NCI-H446 treated with DMSO at 0.1 percent for 48 hours (cell line): ENCODE measurements at places on chromosomes 1 and 21.

- DNase-seq, result no peak
These were observed 336.3 kb upstream of the NCAM2 start for GRCh38 chr21:20661745-20662422.

DNA sequence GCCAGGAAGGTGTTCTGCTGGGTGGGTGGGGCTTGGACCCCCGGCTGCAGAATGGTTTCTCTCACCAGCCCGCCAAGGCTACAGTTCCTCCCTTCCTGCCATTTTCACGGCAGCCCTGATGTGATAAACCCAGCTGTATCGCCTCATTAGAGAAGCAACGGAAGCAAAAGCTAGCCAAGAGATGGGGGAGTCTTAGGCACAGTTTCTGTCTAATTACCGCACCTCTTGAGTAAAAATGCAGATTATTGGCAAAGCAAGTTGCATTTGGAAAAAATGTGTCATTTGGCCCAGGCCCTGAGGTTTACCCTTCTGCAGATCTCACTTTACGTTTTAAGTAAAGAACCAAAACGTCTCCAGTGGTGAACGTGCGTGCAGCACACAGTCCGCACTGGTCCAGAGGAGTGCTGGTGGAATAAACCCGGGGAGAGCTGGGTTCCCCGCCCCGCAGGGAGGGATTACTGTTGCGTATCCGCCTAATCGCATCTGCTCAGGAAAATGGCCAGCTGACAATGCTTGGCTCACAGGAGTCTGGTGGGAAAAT, 109.9 kb downstream of the GALNT2 start:
- peak; percentile 75 for DNase-seq

- no peak for DNase-seq
These were observed 78.3 kb downstream of the NDUFS5 start for GRCh38 chr1:39104158-39105060.

GRCh38 chr1:219373616-219373935, 199.9 kb downstream of the LYPLAL1 start:
- DNase-seq, result no peak

DNA sequence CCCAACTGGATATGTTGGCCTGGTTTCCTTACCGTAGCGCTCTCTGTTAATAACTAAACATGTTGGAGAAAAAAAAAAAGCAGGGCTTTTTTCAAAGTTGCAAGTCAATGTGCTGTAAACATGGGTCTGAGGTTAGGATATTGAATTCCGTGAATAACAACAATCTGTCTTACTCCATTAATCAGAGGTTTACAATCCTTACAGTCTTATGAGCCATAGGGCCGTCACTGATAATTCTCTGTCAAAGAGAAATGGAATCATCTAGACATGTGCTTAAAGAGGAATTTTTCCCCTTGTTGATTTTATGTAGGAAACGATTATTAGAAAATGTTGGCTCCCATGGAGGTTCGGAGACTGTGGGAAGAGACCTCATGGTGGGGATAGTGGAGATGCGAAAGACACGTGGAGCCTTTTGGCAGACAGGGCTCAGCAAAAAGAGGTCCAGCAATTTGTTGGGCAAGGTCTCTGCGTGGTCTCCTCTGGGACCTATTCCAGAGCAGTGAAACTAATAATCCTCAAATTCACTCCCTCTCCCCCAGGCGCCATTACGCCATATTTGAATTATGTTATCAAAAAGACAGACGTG, 83.5 kb upstream of the CLDN14 start:
- DNase-seq, result no peak

DNA sequence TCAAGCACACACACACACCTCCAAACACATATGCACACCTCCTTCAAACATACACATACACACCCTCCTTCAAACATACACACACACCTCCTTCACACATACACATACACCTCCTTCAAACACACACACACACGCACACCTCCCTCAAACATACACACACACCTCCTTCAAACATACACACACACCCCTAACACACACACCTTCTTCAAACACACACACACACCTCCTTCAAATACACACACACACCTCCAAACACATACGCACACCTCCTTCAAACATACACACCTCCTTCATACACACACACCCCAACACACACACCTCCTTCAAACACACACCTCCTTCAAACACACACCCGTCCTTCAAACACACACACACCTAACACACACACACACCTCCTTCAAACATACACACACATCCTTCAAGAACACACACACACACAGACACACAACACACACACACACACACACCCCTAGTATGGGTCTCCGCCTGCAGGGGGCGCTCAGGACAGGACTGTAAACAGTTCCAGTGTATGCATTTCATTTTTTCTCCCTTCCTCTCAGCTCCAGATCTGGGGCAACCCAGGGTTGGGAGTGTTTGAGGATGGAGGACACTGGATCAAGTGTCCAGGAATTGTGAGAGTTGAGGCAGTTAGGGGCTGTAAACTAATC, 12.1 kb downstream of the LGR6 start:
- DNase-seq, result no peak

GRCh38 chr1:156928043-156928602, 7.7 kb downstream of the LRRC71 start:
- no peak for DNase-seq

DNA sequence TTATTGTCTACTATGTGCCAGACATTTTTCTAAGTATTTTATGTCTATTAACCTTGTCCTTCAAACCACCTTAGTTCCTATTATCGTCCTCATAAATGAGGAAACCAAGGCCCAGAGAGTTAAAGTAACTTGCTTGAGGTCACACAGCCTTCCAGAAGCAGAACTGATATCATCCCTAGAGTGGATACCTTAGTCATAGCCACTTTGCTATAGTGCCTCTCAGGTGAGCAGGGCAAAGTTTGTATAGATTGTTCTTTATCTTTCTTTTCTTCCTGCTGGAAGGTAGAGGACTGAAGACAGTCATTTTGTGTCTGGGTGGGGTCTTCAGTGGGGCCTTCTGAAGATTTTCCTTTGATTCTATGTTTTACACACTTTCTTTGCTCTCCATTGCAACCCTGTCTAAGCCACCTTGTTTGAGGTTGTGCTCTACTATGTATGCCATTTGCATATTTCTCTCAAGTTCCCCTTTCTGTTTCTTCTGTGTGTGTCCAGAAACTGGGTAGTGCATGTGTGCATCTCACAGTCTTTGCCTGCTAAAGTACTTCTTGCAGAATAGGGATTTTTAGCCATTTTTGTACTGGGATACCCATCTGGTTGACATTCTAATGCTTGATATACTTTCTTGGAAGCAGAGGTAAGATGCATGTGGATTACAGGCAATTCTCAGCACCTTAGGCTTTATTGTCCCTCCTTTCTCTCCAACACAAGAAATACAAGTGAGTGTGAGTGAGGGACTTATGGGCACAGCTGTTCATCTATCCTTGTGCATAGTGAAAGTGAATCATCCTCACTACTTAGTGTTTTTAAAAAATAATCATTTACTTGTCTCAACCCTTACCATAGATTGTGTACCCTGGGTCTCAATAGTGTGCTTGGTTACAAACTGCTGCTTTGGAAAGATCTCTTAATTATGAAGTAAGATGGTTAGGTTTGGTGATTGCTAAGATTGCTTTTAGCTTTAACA, 207.6 kb upstream of the HMCN1 start:
- no peak for DNase-seq

DNA sequence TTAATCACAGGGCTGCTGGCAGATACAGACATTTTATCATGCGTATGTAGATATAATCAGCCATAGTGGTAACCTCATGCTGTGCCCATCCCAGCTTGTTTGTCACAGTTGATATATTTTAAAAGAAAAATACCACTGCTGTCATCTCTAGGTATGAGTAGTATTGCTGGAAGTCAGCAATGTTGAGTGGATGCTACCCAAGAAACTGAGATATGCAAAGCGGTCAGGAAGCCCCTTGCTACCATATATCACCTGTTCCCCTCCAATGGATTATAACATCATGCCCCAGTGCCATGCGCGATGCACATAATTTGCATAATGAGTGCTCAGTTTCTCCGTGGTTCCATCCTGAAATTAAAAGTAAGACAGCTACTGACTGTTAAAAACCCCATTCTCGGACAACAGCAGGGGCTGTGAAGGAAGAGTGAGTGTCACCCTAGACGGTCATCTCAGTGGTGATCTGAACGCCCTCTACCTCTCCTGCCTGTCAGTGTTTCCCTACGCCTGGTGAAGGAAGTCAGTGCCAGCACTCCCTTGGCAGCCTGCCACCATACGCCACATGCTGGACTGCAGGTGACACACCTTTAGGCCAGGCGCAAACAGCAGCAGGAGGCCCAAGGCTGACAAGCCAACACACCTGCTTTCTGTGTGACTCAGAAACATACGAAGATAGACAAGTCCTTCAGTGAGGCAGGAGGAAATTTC, 2.7 kb downstream of the IL10RB start:
- no peak for DNase-seq

- no peak for DNase-seq
These were observed 389.9 kb downstream of the SIPA1L2 start for GRCh38 chr1:232239998-232240397.

- DNase-seq, result no peak
These were observed 611.1 kb downstream of the AJAP1 start for GRCh38 chr1:5265438-5266075.
